Stimulated activated CD4-positive, alpha-beta T cell treated with anti-CD3 and anti-CD28 coated beads, Interleukin-1b, Interleukin-23, amount 100 ng/mL, for 1 hour (primary cell): ENCODE measurements at places on chromosomes 6 and 20.

- no peak for DNase-seq
Measured at GRCh38 chr6:119348748-119349360, 707 bp downstream of the MAN1A1 start.

DNA sequence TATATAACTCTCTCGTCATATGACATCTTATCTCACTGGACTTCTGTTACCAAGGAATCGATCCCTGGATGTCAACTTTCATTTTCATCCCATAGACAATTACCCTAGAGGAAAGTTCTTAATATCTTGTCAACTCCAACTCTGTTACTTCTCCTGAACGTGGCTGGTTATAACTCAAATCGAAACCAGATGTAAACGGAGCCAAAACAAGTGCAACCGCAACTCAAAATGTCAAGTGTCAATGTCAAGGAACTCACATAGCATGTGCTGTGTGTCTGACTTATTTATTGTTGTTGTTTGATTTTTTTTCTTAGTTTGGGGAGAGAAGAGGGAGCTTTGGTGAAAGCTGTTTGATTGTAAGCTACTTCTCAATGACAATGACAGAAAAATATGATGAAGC lies 108.6 kb downstream of the VIP start:
- DNase-seq, result no peak

GRCh38 chr20:14672066-14672465 lies 334.7 kb upstream of the FLRT3 start:
- DNase-seq, result no peak

DNA sequence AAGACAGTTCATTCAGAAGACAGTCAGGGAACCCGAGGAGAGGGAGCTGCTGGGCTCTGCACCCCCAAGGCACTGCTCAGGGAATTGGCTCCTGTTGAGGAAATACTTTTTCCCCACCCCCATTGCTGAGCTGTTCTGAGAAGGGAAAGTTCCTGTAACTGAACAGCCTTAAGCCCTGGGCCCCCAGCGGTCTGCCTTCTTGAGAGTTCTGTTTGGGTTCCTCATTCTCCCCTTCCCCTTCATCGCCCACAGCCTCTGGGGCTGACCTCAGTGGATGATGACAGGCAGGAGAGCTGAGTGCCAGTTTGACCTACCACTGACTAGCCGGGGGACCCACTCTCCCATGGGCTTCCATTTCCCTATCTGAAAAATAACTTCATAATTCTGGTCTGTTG lies 10.7 kb downstream of the HCK start:
- DNase-seq, result no peak
